Esophagus muscularis mucosa (tissue), 4 donors: ENCODE measurements at places on chromosomes 3 and 15. TPM values are rescaled to one million over a fixed set of nuclear protein-coding genes. Genes with fewer than 3 reads are reported as not detected.
A peak's percentile ranks its signal among the peaks of the same experiment; 100 is the strongest.

DNA sequence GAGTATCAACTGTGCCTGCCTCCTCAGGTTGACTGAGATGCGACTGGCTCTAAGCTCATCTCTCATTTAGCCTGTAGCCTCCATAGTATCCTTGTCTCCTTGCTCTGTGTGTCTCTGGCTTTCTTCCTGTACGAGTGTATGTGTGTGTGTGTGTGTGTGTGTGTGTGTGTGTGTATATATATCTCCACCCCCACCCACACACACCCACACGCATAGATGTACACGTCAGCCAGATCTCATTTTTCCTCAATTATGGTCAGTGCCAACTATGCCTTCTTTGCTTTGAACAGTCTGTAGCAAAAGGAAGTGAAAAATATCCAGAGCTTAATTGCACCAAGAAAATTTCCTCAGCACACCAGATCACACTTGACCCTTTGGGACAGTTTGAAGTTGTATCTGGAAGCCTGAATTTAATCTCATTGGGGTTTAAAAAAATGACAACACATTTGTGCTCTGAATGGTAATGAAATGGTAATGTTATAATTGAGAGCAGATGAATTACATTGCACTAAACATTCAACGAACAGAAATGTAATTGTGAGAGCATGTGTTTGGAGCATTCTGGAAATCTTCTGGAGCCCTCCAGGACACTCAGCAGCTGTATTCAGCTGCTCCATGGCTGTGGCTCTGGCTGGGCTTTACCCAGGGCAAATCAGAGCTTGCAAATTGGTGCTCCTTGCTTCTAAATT is 63.6 kb downstream of the RYR3 start:
- no peaks in the 10 kb centered on the region for H3K36me3 ChIP-seq
- no peak overlapping the region for H3K4me3 ChIP-seq
- no peak overlapping the region for H3K27ac ChIP-seq
- peak; percentile 66 for DNase-seq

DNA sequence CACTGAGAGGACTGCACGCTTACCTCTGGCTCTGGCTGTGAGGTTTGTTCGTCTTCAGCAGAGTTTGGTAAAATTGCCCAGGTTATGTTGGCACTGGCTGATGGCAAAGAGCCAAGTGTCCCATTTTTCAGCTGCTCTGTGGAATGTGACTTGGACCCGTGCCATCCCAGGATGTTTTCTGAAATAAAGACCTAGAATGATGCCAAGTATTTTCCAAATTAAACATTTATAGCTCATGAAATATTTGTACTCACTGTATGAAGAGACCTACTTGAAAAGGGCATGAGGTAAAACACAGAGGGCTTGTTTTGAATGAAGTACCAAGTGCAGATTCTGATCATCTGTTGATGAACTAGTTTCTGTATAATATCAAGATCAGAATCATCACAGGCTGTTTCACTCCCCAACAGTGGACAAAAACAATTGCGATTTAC is 200.5 kb downstream of the STT3B start:
- no peak overlapping the region for H3K4me3 ChIP-seq
- peaks cover 21% of the 10 kb centered on the region for H3K4me1 ChIP-seq
- no peak overlapping the region for H3K27ac ChIP-seq

DNA sequence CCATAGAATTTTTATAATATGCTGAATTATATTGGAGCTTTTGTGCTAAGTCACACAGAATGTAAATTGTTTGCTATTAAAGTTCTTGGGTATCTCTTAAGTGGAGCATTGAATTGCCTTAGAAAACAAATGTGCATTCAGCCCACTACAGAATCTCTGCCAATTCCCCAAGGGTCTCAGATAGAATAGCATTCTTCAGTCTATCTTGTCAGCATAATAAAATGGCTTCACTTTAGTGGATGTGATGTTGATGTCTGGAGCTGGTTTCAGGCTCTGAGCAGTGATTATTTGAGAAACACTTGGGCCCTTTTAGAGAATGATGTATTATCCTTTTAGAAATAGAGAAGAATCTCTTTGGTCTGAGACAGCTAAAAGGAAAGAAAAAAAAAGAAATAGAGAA is 45.2 kb downstream of the LRCH3 start:
- no peak for DNase-seq
- H3K27me3 ChIP-seq: no peaks in the 10 kb centered on the region
- no peak overlapping the region for H3K4me3 ChIP-seq
- H3K36me3 ChIP-seq: peaks cover 94% of the 10 kb centered on the region
- no peak overlapping the region for H3K27ac ChIP-seq
- H3K4me1 ChIP-seq: no peaks in the 10 kb centered on the region

DNA sequence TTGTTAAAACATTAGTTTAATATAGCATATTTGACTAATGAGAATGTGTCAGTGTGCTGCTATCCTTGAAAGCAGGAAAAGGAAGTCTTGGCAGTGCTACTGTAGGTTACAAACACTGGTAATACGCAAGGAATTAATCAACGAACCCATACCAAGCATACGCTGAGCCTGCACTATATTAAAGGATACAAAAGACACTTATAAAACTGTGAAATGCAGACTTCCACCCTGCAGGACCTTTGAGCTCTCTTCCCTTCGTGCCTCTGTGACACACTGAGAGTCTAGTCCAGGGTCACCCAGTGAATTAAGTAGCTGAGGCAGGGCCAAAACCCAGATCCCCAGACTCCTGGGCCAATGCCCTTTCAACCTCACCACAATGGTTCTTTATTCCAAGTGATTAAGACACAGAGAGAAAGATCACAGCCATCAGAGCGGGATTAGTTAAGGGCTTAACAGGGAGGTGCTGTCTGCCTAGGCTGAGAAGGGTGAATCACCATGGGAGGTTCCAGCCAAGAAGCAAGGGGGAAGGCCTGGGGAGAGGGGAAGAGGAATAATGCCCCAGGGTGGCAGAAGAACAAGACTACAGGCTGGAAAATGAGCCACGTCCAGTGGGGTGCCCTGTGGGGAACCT is 6.8 kb downstream of the ANXA2 start:
- DNase-seq: no peak
- peak overlapping the region; percentile 13 for H3K4me3 ChIP-seq
- H3K4me1 ChIP-seq: peaks cover 87% of the 10 kb centered on the region

DNA sequence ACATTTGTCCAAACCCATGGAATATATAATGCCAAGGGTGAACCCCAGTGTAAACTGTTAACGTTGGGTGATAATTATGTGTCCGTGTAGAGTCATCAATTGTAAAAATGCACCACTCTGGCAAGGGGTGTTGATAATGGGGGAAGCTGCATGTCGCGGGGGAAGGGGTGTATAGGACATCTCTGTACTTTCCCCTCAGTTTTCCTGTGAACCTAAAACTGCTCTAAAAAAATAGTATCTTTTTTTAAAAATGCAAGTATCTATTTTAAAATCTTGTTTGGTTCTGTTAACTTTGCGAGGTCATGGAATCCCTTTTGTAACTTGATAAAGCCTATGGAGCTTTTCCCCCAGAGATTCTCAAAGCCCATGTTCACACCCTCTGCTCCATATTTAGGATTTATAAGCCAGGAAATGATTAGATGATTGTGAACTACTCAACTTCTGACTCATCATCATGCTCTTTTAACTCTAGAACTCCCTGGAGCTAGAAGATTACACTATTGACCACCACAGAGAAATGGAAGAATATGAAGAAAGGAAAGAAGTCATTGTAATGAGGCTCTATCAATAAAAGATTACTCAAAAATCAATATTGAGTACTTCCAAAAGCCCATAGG is 56.1 kb upstream of the C3orf49 start:
- no peak overlapping the region for H3K4me3 ChIP-seq
- no peak for DNase-seq
- no peaks in the 10 kb centered on the region for H3K4me1 ChIP-seq
- no peaks in the 10 kb centered on the region for H3K36me3 ChIP-seq
- H3K27me3 ChIP-seq: no peaks in the 10 kb centered on the region
- H3K27ac ChIP-seq: no peak overlapping the region

DNA sequence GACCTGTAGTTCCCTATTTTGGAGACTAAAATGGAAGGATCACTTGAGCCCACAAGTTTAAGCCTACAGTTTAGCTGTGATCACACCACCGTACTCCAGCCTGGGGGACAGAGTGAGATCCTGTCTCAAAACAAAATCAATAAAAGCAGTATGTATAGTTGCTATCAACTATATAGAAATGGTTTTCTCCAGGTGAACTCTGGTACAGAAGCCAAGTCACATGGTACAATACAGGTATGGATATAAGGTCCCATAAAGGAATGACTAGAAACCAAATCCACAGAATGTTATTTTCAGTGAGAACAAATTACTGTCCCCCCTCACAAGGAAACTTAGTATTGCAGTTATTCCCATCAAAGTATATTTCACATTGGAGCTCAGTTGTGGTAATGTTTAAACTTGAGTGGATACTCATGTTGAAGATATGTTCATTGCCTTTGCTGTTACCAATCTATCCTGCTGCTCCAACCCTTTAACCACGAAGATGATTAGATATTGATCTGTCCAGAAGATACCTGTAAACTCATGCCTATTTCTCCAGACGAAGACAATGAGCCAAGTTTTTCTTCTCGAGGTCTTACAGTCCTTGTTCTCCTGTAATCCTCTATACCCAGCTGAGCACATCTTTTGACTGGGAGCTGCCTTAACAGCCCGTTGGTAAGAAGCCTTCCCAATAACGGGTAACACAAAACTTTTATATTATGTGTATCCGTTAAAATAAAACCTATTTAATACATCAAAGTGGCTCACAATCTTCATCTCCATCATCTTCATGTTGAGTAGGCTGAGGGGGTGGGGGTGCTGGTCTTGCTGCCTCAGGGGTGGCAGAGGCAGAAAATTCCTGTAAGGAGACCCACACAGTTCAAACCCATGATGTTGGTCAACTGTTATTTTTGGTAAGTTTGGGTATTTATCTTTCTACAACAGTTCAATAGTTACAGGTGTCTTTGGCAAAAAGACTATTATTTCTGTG is 24.6 kb downstream of the TRA2B start:
- H3K27ac ChIP-seq: no peak overlapping the region
- peaks cover 48% of the 10 kb centered on the region for H3K36me3 ChIP-seq
- no peaks in the 10 kb centered on the region for H3K4me1 ChIP-seq
- H3K4me3 ChIP-seq: no peak overlapping the region

GRCh38 chr15:91456251-91456718 is 356.2 kb downstream of the SV2B start:
- no peak overlapping the region for H3K4me3 ChIP-seq
- no peak for DNase-seq
- no peaks in the 10 kb centered on the region for H3K36me3 ChIP-seq
- H3K27ac ChIP-seq: no peak overlapping the region
- no peaks in the 10 kb centered on the region for H3K4me1 ChIP-seq

- H3K4me3 ChIP-seq: no peak overlapping the region
- no peak for DNase-seq
- H3K27me3 ChIP-seq: no peaks in the 10 kb centered on the region
- peaks cover 10% of the 10 kb centered on the region for H3K4me1 ChIP-seq
These were observed 5.3 kb upstream of the VIPR1 start for GRCh38 chr3:42497009-42497731.

GRCh38 chr3:136957751-136958288 is at the start of gene IL20RB:
TSS of gene IL20RB (plus strand) at chr3:136957983. CDS start at chr3:136958114, 131 bp downstream.
- DNase-seq: no peak
- no peaks in the 10 kb centered on the region for H3K4me1 ChIP-seq
- no peaks in the 10 kb centered on the region for H3K27me3 ChIP-seq
- H3K4me3 ChIP-seq: no peak within 1 kb of the TSS

GRCh38 chr3:60610441-60611112 is 640.7 kb downstream of the FHIT start:
- no peaks in the 10 kb centered on the region for H3K36me3 ChIP-seq
- H3K27ac ChIP-seq: peak overlapping the region; percentile 43
- no peaks in the 10 kb centered on the region for H3K27me3 ChIP-seq

DNA sequence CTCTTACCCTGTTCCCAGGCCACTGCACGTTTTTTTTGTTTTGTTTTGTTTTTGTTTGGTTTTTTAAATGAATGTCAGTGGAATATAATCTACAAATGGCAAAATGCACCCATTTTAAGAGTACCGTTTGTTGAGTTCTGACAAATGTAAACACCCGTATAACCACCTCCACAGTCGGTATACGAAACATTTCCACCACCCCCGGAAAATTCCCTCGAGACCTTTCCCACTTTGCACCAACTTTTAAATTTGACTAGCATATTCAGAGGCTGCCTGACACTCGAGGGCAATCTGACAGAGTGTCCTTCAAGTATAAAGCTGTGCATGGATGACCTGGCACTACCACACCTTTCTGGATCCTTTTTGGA is 613 bp upstream of the ARHGEF3 start:
- peak overlapping the region; percentile 74 for H3K4me3 ChIP-seq
- H3K27me3 ChIP-seq: no peaks in the 10 kb centered on the region
- H3K4me1 ChIP-seq: peaks cover 51% of the 10 kb centered on the region
- no peaks in the 10 kb centered on the region for H3K36me3 ChIP-seq
- DNase-seq: no peak

- no peak overlapping the region for H3K4me3 ChIP-seq
- no peaks in the 10 kb centered on the region for H3K27me3 ChIP-seq
- DNase-seq: no peak
- peaks cover 73% of the 10 kb centered on the region for H3K4me1 ChIP-seq
- H3K36me3 ChIP-seq: no peaks in the 10 kb centered on the region
These were observed 75.1 kb downstream of the TRAK1 start for GRCh38 chr3:42166214-42166613.

DNA sequence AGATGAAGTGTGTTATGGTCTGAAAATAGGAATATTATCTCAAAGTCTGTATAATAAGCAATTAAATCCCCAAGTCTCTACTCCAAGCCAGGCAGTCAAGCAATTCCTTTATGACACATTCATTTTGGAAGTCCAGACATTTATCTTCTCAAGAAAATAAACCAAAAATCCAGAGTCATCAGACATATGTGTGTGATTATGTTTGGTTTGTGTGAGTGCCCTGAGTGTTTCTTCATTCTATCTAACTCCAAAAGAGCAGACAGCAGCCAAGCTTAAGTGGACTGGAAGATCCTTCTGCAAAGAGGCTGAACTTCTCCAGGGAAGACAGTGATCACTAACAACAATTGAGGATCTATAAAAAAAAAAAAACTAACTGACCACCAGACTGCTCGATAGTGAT is 239.8 kb downstream of the STAG1 start:
- H3K4me3 ChIP-seq: no peak overlapping the region
- H3K36me3 ChIP-seq: peaks cover 13% of the 10 kb centered on the region
- no peak for DNase-seq
- no peaks in the 10 kb centered on the region for H3K27me3 ChIP-seq
- H3K4me1 ChIP-seq: peaks cover 8% of the 10 kb centered on the region

GRCh38 chr3:165273411-165273810 is 77.2 kb upstream of the SLITRK3 start:
- no peak overlapping the region for H3K27ac ChIP-seq
- H3K4me1 ChIP-seq: no peaks in the 10 kb centered on the region
- H3K36me3 ChIP-seq: no peaks in the 10 kb centered on the region
- no peaks in the 10 kb centered on the region for H3K27me3 ChIP-seq

DNA sequence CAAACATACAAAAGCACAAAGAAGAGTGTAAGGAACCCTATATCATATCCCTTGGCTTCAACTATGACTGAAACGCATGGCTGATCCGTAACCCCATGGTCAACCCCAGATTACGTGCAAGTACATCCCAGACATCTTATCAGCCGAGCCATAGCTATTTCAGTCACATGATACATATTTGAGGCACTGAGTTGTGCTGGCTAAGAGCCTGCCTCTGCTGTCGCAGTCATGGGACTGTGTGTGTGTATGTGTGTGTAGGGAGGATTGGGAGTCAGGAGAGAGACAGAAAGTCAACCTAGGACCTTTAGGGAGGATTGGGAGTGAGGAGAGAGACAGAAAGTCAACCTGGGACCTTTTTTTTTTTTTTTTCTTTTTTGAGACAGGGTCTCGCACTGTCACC is 8.4 kb downstream of the ST6GAL1 start:
- no peak overlapping the region for H3K27ac ChIP-seq
- DNase-seq: no peak
- no peak overlapping the region for H3K4me3 ChIP-seq
- no peaks in the 10 kb centered on the region for H3K27me3 ChIP-seq

The CA12 gene
- 3.3 TPM for total RNA-seq

The IMPG2 gene
- total RNA-seq: 0.83 TPM

The VIPR1 gene
- 3.0 TPM for total RNA-seq

The ERC2 gene
- total RNA-seq: 1.7 TPM

The SV2B gene
- 2.1 TPM for total RNA-seq

The ETV5 gene
- total RNA-seq: 6.6 TPM

The NCK1 gene
- 54.0 TPM for total RNA-seq

The TNNC1 gene
- 1.2 TPM for total RNA-seq

The KIF9 gene
- total RNA-seq: 7.3 TPM
